Spleen (tissue), 13 donors: ENCODE measurements at places on chromosomes 16 and 17. TPM values are rescaled to one million over a fixed set of nuclear protein-coding genes. Genes with fewer than 3 reads are reported as not detected.

SPN gene
- 27.6 TPM for total RNA-seq

PYDC1 gene
- total RNA-seq = not detected

HOXB13 gene
- not detected for total RNA-seq

TMEM92 gene
- not detected for total RNA-seq

TMEM235 gene
- not detected for total RNA-seq

CD300H gene
- total RNA-seq = 3.8 TPM

CETP gene
- 73.8 TPM for total RNA-seq

PTGES3L gene
- total RNA-seq = 1.8 TPM

BRIP1 gene
- 2.6 TPM for total RNA-seq

APPBP2 gene
- total RNA-seq = 49.8 TPM

QPRT gene
- 24.9 TPM for total RNA-seq

CBFA2T3 gene
- 59.8 TPM for total RNA-seq

HBA2 gene
- total RNA-seq = 1,678 TPM

KRTAP2-3 gene
- not detected for total RNA-seq
